Cardiac muscle cell (in vitro differentiated cells and primary cell): ENCODE measurements at places on chromosomes 11 and 22. TPM values are rescaled to one million over a fixed set of nuclear protein-coding genes. Genes with fewer than 3 reads are reported as not detected.
A peak's percentile ranks its signal among the peaks of the same experiment; 100 is the strongest.

The SEC14L2 gene
- 11.2 and 13.9 TPM in 2 replicates for polyA plus RNA-seq

The TRIM6 gene
- 4.3 and 10.8 TPM in 2 replicates for polyA plus RNA-seq

DNA sequence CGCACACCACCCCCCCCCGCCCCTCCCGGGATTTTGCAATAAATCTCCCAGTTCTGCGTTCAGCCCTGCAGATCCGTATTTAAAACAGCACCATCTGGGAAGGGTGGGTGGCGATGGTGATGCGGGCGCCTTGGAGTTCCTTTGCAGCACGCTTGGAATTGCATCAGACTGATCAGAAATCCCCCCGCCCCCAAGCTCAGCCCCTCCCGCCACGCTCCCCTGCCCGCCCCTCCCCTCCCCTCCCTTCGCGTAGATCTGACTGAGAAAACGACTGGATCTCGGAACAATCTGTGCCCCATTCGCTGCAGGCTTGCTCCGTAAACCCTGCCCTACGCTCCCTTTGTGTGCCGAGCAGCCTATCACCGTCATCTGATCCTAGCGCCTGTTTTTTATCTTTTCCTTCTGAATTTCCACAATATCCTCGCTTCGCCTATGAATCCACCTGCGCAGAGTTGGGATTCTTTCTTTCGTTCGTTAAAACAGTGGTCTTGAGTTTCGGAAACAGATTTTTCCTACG lies 18.1 kb upstream of the BDNF start:
- no peak overlapping the region for H3K27ac ChIP-seq
- H3K4me3 ChIP-seq: peak overlapping the region; percentile 37
- peaks cover 96% of the 10 kb centered on the region for H3K27me3 ChIP-seq
- peak; percentile 35 for DNase-seq
- peaks cover 4% of the 10 kb centered on the region for H3K4me1 ChIP-seq
- no peaks in the 10 kb centered on the region for H3K36me3 ChIP-seq

- DNase-seq: no peak
- H3K36me3 ChIP-seq: no peaks in the 10 kb centered on the region
- H3K4me1 ChIP-seq: no peaks in the 10 kb centered on the region
- no peak overlapping the region for H3K4me3 ChIP-seq
Observed at GRCh38 chr11:104529213-104529612, 365.3 kb upstream of the PDGFD start.

GRCh38 chr11:15038963-15039362 lies 34.4 kb upstream of the CALCB start:
- H3K4me3 ChIP-seq: no peak overlapping the region
- H3K27me3 ChIP-seq: no peaks in the 10 kb centered on the region
- peak; percentile 5 for DNase-seq
- no peak overlapping the region for H3K27ac ChIP-seq

DNA sequence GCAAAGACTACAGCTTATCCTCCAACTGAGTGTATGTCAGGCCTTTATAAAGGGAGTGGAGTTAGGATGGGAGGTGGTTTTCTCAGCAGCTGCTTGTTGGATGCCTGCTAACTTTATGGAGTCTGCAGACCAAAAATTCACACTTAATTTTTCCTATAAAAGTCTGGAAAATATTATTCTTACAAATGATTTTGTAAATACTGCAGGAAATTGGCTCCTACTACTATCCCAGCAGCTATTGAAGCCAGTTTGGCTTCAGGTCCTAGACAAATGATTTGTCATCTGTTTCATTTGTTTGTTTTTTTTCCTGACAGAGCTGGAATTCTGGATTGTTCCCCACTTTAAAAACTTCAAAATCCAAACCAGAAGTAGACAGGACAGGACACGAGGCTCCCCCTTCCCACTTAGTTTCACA lies 292.5 kb downstream of the TMEM135 start:
- DNase-seq: no peak
- H3K4me1 ChIP-seq: peaks cover under 1% of the 10 kb centered on the region
- no peaks in the 10 kb centered on the region for H3K27me3 ChIP-seq
- no peaks in the 10 kb centered on the region for H3K36me3 ChIP-seq
- no peak overlapping the region for H3K4me3 ChIP-seq
- no peak overlapping the region for H3K27ac ChIP-seq

DNA sequence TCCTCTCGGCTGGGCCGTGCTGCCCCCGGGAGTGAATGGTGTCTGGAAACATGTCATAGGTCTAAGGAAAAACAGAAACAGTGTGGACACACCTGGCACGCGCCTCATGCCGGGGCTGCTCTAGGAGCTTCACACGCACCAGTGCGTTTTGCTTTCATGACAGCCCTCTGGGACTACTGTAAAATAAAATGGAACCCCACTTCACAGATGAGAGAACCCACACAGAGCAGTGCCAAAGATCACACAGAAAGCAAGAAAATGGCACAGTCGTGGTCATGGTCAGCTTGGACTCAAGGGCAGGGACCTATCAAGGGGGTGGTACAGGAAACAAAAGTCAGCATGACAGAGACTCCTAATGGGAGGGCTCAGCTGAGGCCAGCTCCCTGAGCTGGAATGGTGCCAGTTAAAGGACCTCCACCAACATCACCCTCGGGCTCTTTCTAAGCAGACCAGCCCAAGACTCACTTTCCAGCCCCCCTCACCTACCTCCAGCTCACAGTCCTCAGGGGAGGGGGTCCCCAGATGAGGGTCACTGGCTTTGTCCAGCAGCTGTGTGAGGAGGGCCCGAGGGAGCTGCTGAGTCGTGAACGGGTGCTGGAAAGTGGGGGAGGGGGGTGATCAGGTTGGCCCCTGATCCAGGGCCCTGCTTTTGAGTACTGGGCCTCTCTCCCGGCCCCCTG lies 3.3 kb downstream of the MAP4K2 start:
- no peak for DNase-seq
- peaks cover 4% of the 10 kb centered on the region for H3K36me3 ChIP-seq
- no peaks in the 10 kb centered on the region for H3K27me3 ChIP-seq
- peaks cover 6% of the 10 kb centered on the region for H3K4me1 ChIP-seq

The TBX1 gene
- 0.71 and 0.84 TPM in 2 replicates for polyA plus RNA-seq

The ARHGAP20 gene
- 0.35 and 0.49 TPM in 2 replicates for polyA plus RNA-seq

The TAF6L gene
- polyA plus RNA-seq: 46.3 and 56.3 TPM in 2 replicates

GRCh38 chr11:13771151-13771550 lies 102.7 kb downstream of the FAR1 start:
- no peak for DNase-seq
- H3K27ac ChIP-seq: no peak overlapping the region
- no peaks in the 10 kb centered on the region for H3K4me1 ChIP-seq
- H3K4me3 ChIP-seq: no peak overlapping the region

The GRIK4 gene
- 0.05 and 0.28 TPM in 2 replicates for polyA plus RNA-seq

- H3K4me1 ChIP-seq: peaks cover 26% of the 10 kb centered on the region
- no peaks in the 10 kb centered on the region for H3K36me3 ChIP-seq
- H3K27me3 ChIP-seq: no peaks in the 10 kb centered on the region
- no peak overlapping the region for H3K27ac ChIP-seq
- no peak for DNase-seq
Observed at GRCh38 chr11:87425943-87426342, 388.2 kb downstream of the TMEM135 start.

The TRAF6 gene
- 6.6 and 13.2 TPM in 2 replicates for polyA plus RNA-seq

DNA sequence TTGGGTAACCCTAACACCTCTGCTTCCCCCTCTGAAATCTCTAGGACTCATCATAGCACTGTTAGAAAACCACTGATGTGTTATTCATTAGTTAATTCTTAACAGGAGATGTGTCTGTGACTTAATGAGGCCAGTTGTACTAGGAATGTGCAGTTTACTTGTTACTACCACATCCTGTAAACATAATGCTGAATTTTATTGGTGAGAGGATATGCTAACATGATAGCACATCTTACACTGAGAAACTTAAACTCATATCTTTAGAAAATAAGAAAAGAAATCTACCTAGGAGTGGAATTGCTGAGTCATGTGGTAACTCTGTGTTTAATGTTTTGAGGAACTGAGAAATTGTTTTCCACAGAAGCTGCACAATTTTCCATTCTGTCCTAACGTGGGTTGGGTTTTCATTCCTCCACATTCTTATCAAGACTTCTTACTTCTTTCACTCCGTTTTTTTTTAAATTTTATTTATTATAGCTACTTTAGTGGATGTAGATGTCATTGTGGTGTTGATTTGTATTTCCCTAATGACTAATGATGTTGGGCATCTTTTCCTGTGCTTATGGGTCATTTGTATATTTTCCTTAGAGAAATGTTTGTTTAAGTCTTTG lies 33.7 kb downstream of the RNF121 start:
- H3K36me3 ChIP-seq: peaks cover 17% of the 10 kb centered on the region
- H3K4me3 ChIP-seq: no peak overlapping the region
- no peaks in the 10 kb centered on the region for H3K4me1 ChIP-seq
- H3K27me3 ChIP-seq: no peaks in the 10 kb centered on the region

GRCh38 chr11:121063728-121064127 lies 37.3 kb upstream of the TECTA start:
- H3K36me3 ChIP-seq: peaks cover 59% of the 10 kb centered on the region
- no peak for DNase-seq
- H3K4me1 ChIP-seq: no peaks in the 10 kb centered on the region
- H3K27me3 ChIP-seq: no peaks in the 10 kb centered on the region

DNA sequence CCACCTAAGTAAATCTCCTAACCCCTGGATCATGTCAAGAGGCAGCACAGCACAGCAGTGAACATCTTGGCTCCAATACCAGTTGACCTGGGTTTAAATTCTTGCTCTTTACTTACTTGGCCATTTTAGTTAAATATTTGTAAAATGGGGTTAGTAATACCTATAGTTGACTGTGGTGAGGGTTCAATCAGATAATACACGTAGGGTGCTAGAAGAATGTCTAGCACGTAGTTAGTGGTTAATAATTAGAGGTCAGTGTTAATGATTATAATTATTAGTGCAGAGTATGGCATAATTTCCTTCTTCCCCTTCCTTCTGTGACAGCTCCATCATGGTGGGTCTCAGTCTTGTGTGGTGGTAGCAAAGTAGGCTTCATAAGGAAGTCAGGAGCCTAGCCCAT lies 520.8 kb downstream of the INSC start:
- H3K36me3 ChIP-seq: no peaks in the 10 kb centered on the region
- no peak for DNase-seq
- no peaks in the 10 kb centered on the region for H3K4me1 ChIP-seq
- H3K4me3 ChIP-seq: no peak overlapping the region
- no peak overlapping the region for H3K27ac ChIP-seq

GRCh38 chr11:72343006-72343756 lies 91.2 kb downstream of the CLPB start:
- peak; percentile 6 for DNase-seq
- H3K27me3 ChIP-seq: no peaks in the 10 kb centered on the region
- no peak overlapping the region for H3K4me3 ChIP-seq
- no peaks in the 10 kb centered on the region for H3K4me1 ChIP-seq
- no peaks in the 10 kb centered on the region for H3K36me3 ChIP-seq

DNA sequence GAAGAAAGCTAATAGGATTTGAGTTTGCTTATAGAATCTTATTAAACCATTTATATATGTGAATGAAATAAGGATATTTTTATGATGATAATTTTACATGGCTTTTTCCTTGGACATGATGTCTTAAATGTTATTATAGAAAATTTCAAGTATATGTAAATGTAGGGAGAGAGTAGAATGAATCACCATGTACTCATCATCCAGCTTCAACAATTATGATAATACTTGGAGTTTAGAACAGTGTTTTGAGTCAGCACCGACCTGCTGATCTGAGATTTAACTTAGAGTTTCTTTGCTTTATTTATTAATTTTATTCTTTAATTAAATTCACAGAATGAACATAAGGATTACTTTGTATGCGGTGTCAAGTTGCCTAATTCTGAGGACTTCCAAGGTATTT lies 193.5 kb downstream of the UVRAG start:
- no peak overlapping the region for H3K27ac ChIP-seq
- no peak overlapping the region for H3K4me3 ChIP-seq
- no peaks in the 10 kb centered on the region for H3K27me3 ChIP-seq
- H3K36me3 ChIP-seq: no peaks in the 10 kb centered on the region
- peak; percentile 41 for DNase-seq
- H3K4me1 ChIP-seq: no peaks in the 10 kb centered on the region

GRCh38 chr11:28043930-28044709 lies 63.8 kb downstream of the KIF18A start:
- no peaks in the 10 kb centered on the region for H3K4me1 ChIP-seq
- H3K27ac ChIP-seq: no peak overlapping the region
- no peak overlapping the region for H3K4me3 ChIP-seq
- no peaks in the 10 kb centered on the region for H3K27me3 ChIP-seq
- no peaks in the 10 kb centered on the region for H3K36me3 ChIP-seq
- no peak for DNase-seq

DNA sequence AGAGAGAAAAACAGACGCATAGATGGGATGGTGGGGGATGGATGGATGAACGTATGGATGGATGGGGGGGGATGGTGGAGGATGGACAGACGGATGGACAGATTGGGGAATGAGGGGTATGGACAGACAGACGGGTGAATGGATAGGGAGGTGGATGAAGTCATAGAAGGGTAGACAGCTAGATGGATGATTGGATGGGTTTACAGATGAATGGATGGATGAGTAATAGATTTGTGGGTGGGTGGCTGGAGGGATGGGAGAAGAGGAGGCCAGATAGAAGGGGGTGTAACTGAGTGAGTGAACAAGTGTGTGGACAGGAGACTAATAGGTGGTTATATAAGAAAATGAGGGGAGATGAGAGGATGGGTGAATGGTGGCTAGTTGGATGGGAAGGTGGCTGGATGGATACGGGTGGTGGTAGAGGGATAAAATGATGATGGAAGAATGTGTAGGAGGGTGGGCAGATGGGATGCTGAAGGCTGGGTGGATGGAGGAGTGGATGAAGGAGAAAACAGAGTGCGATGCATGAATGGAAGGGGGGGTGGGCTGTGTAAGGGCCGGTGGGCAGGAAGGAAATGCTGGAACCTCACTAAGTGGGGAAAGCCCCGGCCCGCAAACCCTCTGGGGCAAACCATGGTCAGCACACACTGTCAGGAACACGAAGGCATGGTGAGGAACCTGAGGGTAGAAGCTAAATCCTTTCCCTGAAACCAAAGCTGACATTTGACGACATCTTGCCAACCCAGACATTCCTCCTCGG lies 21.6 kb downstream of the ARVCF start:
- H3K4me3 ChIP-seq: no peak overlapping the region
- peaks cover 22% of the 10 kb centered on the region for H3K4me1 ChIP-seq
- no peaks in the 10 kb centered on the region for H3K36me3 ChIP-seq
- no peak overlapping the region for H3K27ac ChIP-seq
- H3K27me3 ChIP-seq: no peaks in the 10 kb centered on the region

The CRYBB3 gene
- polyA plus RNA-seq: 0.21 and 0.55 TPM in 2 replicates

- H3K4me1 ChIP-seq: no peaks in the 10 kb centered on the region
- peak overlapping the region; percentile 56 for H3K27ac ChIP-seq
- peak; percentile 45 for DNase-seq
Observed at GRCh38 chr22:41048791-41049717, 43.3 kb upstream of the EP300 start.

- peak; percentile 82 for DNase-seq
- peak overlapping the region; percentile 99 for H3K27ac ChIP-seq
- H3K27me3 ChIP-seq: no peaks in the 10 kb centered on the region
- peaks cover 45% of the 10 kb centered on the region for H3K4me1 ChIP-seq
- H3K36me3 ChIP-seq: no peaks in the 10 kb centered on the region
Observed at GRCh38 chr11:47524291-47524874, 28.5 kb downstream of the CELF1 start.
